Naive B cell (primary cell): ENCODE measurements at places on chromosomes 1 and 21.

GRCh38 chr1:229905031-229905545, 161.9 kb upstream of the GALNT2 start:
- no peak for DNase-seq

- no peak for DNase-seq
Measured at GRCh38 chr1:43582162-43582566, 51.5 kb downstream of the PTPRF start.

DNA sequence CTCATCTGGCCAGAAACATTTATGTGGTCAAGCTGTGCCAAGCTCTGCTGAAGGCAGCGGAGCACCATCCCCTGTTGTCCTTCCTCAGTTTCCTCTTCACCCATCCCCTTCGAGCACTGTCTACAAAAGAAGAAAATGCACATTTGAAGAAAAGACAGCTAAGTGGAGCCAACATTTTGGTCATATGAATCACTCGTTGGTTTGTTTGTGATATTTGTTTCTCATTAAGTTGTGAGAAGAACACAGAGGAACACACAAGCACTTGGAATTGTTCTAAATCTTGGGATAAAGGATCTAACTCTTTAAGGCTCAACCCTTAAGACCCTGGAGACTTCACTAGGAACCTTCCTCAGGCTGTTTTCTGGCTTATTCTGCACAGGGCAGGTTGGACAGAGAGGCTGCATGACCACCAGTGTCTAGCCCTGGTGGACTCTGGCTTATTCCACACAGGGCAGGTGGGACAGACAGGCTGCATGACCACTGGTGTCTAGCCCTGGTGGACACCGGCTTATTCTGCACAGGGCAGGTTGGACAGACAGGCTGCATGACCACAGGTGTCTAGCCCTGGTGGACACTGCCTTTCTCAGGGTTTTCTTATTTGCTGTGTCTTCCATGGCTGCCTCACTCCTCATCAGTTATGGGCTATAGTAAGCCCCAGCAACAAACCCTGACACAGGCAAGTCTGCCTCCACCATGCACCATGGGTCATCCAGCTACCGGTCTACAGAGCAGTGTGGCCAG, 35.3 kb upstream of the COL6A2 start:
- DNase-seq: no peak

DNA sequence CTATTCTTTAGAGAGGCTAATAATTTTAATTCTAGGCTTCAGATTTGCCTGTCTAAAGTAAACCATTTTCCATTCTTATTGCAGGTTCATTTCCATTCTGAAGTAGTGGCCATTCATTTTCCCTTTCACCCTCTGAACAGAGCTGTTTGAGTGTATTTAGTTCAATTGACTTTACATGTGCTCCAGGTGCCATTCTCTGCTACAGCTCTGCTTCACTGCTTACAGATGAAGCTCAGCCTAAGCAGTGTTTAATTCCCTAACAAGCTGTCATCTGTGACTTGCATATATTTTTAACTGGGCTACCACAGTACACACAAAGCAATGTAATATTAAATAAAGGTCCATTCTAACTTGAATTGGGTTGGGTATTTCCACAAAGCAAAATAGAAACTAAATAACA, 1031.6 kb downstream of the KCNT2 start:
- DNase-seq: no peak

- DNase-seq: no peak
Measured at GRCh38 chr1:62159940-62160348, 34.7 kb upstream of the L1TD1 start.

DNA sequence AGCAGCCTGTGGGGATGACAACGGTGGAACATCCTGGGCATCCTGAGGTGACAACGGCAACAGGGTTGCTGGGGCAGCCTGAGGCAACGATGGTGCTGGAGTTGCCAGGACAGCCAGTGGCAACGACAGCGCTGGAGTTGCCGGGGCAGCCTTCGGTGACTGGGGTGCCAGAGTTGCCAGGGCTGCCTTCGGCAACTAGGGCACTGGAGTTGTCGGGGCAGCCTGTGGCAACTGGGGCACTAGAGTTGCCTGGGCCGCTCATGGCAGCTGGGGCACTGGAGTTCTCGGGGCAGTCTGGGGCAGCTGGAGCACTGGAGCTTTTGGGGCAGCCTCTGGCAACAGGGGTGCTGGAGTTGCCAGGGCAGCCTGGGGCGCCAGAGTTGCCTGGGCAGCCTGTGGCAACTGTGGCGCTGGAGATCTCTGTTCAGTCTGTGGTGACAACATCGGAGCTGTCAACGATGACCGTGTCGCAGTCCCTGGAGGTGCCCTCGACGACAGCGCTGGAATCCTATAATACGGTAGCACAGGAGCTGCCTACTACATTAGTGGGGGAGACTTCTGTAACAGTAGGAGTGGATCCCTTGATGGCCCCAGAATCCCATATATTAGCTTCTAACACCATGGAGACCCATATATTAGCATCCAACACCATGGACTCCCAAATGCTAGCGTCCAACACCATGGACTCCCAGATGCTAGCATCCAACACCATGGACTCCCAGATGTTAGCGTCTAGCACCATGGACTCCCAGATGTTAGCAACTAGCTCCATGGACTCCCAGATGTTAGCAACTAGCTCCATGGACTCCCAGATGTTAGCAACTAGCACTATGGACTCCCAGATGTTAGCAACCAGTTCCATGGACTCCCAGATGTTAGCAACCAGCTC, 8.2 kb downstream of the SON start:
- DNase-seq: no peak

DNA sequence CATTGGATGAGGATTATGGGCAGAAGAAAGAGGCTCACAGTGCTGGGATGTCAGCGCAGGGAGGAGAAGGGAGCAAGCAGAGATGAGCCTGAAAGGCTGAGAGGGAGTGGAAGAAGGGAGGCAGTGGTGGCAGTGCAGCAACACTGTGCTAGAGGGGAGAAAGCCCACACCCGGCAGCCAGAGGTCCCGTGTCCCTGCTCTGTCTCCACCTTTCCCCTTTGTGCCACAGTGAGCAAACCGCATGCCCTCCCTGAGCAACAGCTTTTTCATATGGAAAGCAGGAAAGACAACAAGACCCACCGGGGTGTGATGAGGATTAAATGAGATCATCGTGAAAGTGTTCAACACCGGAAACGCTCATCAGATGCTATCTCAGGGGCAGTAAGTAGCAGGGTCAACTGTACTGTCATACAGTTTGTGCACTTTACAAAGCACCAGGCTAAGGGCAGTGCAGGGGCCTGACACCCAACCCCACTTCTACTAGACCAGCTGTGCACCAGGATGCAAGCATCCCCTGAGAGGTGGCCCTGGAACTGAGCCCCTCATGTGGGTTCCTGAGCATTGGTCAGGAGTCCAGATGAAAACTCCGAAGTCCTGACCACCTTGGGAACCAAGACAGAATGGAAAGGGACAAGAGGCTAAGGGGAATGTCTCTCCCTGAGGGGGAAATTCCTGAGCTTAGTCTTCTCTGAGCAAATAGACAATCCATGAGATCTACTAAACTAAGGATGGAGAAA, 9.1 kb downstream of the NHLH1 start:
- DNase-seq: no peak

- DNase-seq: peak; percentile 62
Measured at GRCh38 chr1:203754455-203754864, 10.5 kb upstream of the LAX1 start.
